ENCODE measurements at places on chromosomes 7 and 10. TPM values are rescaled to one million over a fixed set of nuclear protein-coding genes. Genes with fewer than 3 reads are reported as not detected.

- DNase-seq, result no peak
- no peak overlapping the region for H3K27ac ChIP-seq
- H3K4me3 ChIP-seq, result no peak overlapping the region
- no peaks in the 10 kb centered on the region for H3K4me1 ChIP-seq
- no peaks in the 10 kb centered on the region for H3K27me3 ChIP-seq
- H3K36me3 ChIP-seq, result peaks cover 42% of the 10 kb centered on the region
Observed at GRCh38 chr7:149181450-149181790, 13.9 kb upstream of the ZNF282 start.

DNA sequence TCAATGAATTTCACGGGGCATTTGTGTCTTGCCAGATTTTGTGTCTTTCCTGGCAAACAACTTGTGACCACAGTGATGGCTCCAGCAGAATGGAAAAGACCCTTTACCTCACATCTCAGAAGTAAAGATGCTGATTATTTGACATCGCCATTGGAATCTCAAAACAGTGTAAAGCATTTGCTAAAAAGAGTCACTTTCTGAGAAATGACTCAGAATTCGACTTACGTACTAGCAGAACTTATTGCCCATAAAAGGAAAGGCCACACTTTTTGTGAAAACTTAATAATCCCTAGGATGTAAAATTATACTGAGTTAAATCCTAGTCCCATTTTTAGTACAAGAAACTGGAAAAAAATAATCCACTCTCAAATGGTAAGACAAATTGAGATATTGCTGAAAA is 35.9 kb upstream of the PRKCQ start:
- H3K4me1 ChIP-seq, result no peaks in the 10 kb centered on the region
- H3K4me3 ChIP-seq, result no peak overlapping the region
- no peak for DNase-seq

DNA sequence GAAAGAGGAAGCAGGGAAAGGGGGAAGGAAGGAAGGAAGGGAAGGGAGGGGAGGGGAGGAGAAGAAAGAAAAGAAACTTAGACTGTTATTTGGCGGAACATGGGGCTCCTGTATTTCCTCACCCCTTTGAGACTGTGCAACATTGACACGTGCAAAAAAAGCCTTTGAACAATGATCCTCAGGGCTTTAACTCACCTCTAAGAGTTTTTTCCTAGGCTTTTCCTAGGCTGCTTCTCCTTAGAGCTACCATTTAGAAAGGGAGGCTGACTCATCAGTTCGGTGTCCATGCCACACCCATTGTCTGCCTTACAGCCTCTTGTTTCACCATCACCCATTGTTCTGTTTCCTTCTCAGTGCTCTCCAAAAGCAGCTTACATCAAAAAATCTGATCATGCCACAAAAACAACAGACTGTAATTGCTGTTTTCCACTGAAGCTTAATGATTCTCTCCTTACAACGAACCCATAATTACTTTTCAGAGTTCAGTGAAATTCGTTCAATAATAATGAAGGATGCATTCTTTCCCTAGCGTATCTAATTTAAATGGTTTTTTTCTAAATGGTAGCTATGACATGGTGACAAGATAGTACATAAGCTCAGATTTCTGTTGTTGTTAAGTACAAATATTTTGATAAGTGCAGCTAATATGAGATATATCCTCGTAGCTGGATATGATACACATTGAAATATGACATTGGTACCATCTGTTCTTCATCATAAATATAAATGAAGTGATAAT is 90.8 kb downstream of the PRLHR start:
- H3K27me3 ChIP-seq, result no peaks in the 10 kb centered on the region
- no peak overlapping the region for H3K27ac ChIP-seq
- H3K4me3 ChIP-seq, result no peak overlapping the region
- no peaks in the 10 kb centered on the region for H3K36me3 ChIP-seq
- peak; percentile 36 for DNase-seq

Gene CALML5
- not detected for total RNA-seq

- H3K27me3 ChIP-seq, result no peaks in the 10 kb centered on the region
- no peaks in the 10 kb centered on the region for H3K4me1 ChIP-seq
- H3K4me3 ChIP-seq, result no peak overlapping the region
- H3K27ac ChIP-seq, result no peak overlapping the region
- H3K36me3 ChIP-seq, result no peaks in the 10 kb centered on the region
Observed at GRCh38 chr7:24346129-24346528, 62.1 kb downstream of the NPY start.
